ENCODE measurements at places on chromosomes 6 and 20. TPM values are rescaled to one million over a fixed set of nuclear protein-coding genes. Genes with fewer than 3 reads are reported as not detected.
A peak's percentile ranks its signal among the peaks of the same experiment; 100 is the strongest.

- DNase-seq, result no peak
Observed at GRCh38 chr20:40286975-40287531, 402.0 kb downstream of the MAFB start.

DNA sequence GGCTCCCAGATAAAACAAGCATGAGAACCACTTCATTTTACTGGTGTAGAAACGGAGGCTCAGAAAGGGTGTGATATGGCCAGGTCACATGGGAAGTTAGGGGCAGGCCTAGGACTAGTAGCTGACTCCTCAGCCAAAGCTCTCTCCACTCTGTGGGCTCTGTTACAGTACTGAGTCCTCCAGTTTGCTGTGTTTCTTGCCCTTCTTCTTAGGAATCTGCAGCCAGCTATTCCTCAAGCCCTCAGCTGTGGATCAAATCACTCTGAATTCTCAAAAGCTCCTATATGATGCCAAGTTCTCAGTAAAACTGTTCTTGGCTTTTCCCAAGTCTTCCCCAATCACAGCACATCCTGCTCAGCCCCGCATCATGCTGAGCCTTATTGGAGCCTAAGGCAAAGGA, 42.5 kb upstream of the ADGRF1 start:
- no peak for DNase-seq

The EEF1A1 gene
- 14,658 TPM for polyA plus RNA-seq

The GJA10 gene
- polyA plus RNA-seq, result not detected

DNA sequence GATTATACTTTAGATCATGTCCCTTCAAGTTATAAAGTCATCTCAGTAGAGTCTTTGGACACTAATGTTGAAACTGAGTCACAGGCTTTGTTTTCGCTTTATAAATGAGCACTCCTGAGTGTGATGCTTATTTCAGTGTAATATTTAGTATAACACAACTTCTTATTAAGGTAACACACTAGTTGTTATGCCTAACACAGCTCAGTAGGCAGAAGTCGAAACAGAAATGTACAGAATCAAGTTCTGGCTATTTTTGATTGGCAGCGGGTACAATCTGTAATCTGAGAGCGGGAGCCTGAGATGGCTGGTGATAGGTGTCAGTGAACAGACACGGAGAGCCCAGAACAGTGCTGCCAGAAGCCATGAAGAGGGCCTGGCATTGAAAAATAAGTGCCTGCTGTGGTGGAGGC, 11.4 kb downstream of the HECA start:
- DNase-seq, result no peak

DNA sequence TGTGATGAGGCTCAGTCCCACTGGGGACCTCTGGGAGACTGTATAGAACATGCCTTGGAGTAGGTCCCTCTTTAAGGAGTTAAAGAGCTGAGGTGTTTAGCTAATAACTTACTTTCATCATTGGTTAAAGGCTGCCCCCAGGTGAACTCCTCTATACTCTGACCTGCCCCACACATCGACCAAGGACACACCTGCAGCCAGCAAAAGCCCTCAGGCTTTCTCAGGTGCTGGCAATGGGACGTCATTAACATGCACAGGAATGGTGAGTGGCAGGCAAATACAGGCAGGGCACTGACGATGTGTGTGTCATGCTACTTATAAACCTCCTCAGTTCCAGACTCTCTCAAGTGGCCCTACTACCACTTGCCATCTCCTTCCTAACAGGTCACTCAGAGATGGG, 366.4 kb downstream of the KIF16B start:
- no peak for DNase-seq

- DNase-seq, result no peak
Observed at GRCh38 chr20:15890407-15890982, 682.8 kb downstream of the KIF16B start.

The HLA-DMA gene
- 26.9 TPM for polyA plus RNA-seq

GRCh38 chr20:63572788-63573646, 1.0 kb downstream of the HELZ2 start:
- DNase-seq, result no peak

- no peak for DNase-seq
Observed at GRCh38 chr6:52985228-52985627, 9.9 kb downstream of the GSTA4 start.

- DNase-seq, result no peak
Observed at GRCh38 chr20:17614176-17614811, 44.4 kb downstream of the DSTN start.

DNA sequence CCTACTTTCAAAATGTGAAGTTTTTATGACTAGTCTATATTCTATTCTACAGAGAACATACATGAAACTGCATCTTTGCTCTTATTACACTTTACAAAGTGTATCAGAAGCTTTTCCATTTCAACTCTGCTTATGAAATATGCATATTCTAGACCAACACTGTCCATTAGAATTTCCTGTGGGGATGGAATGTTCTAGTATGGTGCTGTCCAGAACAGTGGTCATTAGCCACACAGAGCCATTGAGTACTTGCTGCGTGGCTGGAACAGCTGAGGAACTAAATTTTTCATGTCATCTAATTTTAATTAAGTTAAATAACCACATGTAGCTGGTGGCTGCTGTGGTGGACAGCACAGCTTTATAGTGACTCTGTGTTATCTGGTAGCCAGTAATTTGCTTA, 105.9 kb upstream of the PDE10A start:
- DNase-seq, result no peak

DNA sequence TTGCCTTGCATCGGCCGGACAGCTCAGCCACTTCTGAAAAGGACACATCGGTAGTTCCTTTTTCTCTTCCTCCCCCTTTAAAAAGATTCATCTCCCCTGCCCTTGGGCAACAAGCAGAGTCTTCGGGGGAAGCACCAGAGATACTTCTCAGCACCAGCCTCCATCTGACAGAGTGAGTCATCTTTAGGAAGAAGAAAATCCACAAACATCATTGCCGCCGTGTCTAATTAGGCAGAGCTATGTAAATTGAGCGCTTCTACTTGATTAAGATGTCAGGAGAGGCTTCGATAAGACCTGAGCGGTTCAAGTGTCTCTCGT, 186.4 kb downstream of the TAF4 start:
- no peak for DNase-seq

DNA sequence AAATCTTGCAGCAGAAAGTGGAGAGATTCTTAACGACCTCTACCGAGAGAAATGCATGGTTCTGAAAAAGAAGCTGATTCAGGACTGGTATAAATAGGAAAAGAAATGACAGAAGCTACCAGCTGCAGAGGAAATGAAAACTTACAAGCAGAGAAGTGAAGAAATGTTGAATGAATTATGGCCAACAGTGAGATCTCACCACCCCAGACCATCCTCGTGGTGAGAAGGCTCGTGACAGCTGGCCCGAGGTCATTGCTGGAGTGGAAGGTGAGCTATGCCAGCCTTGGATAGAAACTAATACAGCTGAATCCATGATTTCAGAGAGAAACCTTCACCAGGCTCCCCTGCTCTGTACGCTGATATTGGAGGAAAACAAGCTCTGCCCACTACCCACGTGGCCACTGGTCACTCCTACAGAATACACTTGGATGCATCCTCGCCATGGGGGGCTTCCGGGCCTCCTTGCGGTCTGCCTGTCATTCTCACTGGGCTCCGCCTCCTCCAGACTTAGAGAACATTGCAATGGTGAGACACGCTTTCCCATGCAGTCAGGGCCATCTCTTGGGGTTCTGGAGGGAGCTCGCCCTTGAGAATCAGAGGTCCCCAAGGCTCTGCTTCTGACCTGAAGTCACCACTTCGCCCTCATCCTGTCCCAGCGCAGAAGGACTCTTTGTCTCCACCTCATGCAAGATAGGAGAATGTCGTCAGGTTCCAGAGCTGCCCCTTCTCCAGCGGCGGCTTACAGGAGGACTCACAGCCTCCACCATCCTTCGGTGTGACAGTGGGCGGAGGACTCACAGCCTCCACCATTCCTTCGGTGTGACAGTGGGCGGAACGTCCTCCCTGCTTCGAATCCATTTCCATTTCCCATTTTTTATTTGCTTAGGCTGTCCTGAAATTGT, 10.6 kb upstream of the TUBB2B start:
- DNase-seq, result no peak

The PRSS35 gene
- polyA plus RNA-seq, result not detected

The KLC4 gene
- 10.9 TPM for polyA plus RNA-seq

DNA sequence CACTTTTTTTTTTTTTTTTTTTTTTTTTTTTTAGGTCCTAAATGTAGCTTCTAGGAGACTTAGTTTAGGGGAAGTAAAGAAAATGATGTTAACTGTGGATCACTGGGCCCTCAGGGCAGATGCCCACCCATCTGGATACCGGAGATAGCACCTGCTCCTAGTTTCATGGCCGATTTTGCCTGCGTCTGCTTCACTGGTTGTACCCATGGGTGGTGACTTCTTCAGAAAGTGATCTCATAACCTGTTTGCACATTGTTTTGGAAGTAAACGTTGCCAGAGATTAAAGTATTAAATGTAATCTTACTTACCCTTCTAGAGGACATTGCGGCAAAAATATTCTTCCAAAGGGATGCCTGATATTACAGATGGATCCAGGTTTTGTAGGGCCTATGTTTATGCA, 79.8 kb upstream of the SGK1 start:
- no peak for DNase-seq

The GJA1 gene
- polyA plus RNA-seq, result not detected

The MYT1 gene
- not detected for polyA plus RNA-seq

- no peak for DNase-seq
Observed at GRCh38 chr6:148392671-148393070, 50.0 kb downstream of the SASH1 start.

The CYP39A1 gene
- polyA plus RNA-seq, result not detected

DNA sequence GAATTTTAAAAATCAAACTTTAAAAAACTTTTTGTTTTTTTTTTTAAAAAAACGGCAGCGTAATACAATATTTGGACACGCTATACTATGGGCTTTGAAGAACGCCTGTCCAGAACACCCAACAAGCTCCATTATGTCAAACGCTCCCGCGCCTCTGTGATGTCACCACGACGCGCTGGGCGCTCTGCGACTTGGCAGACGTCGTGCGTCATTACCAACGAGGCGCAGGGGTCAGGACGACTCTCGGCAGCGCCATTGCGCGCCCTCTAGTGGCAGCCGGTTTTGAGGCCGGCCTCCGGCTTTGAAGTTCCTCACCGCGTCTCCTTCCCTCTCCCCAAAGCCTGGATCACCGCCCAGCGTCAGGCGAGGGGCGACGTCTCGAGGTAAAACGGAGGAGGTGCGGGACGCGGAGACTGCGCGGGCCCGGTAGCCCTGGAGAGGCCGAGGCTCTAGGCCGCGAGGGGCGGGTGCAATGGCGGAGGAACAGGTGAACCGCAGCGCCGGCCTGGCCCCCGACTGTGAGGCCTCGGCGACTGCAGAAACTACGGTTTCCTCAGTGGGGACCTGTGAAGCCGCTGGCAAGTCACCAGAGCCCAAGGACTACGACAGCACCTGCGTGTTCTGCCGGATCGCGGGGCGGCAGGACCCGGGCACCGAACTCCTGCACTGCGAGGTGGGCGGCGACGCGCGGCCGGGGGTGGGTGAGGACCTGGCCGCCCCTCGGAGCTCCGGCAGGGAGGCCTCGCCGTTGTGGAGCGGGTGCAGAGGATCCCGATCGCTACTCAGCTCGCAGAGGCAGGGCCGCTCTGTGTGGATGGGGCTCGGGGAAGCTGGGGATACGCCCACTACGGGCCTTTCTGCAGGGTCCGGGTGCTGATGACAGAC, at the start of gene HINT3:
Gene HINT3 (plus strand): TSS at position 265 of the 885 bp plus-strand sequence. CDS start 208 bp downstream, at position 473.
- peak; percentile 98 for DNase-seq

The BIRC7 gene
- 1.6 TPM for polyA plus RNA-seq

DNA sequence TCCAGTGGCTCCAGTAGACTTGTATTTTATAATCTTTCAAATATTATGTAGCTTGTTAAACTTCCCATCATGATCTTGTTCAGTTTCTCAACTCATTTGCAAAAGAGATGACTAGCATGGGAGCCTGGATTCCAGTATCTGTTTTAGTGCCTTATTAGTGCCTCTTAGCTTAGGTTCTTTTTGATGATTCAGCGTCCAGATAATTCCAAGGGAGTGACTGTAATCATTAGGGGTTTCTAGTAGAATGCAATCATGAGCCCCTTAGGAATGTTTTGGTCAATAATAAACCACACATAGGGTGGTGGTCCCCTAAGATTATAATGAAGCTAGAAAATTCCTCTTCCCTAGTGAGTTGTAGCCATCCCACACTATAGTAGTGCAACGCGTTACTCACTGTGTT, 7.0 kb downstream of the CD2AP start:
- no peak for DNase-seq

GRCh38 chr20:33477386-33478234, 12.3 kb upstream of the CBFA2T2 start:
- DNase-seq, result no peak

- DNase-seq, result no peak
Observed at GRCh38 chr20:25544734-25545133, 40.6 kb downstream of the NINL start.

The MACROD2 gene
- not detected for polyA plus RNA-seq

DNA sequence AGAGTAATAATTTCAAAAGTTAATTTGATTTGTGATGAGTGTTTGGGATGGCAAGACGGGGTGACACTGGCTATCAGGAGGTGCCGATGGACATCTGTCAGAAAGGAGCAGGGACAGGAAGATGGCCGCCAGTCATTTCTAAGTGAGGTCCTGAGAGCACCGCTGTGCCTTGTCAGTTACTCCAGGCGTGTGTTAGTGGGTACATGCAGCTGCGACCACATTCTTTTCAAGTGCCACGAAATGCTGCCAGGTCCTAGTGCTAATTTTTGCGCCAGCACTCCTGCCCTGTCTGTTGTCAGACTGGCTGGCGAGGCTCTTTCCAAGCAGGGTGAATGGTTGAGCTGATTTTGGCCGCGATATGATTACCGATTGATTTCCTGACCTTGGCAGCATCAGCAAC, 64.6 kb upstream of the INSM1 start:
- no peak for DNase-seq

DNA sequence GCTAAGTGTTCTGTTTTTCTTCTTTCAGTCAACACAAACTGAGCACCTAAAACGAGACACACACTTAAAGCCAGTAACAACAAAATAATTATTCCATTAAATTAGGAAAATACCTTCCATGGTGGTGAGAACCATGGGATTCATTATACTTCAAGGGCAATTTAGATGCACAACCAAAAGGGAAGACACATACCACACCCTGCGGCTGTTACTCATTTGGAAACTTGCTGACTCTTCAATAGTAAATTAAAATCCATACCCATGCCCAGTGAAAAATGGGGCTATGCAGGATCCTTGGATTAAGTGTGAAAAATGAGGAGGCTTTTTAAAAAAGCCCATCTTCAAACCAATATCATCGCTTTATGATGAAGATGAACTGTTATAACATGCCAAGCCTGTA, 142.7 kb downstream of the GJA10 start:
- DNase-seq, result no peak

The CALHM4 gene
- not detected for polyA plus RNA-seq

The PLAGL2 gene
- 4.2 TPM for polyA plus RNA-seq

The THBD gene
- polyA plus RNA-seq, result not detected

- DNase-seq, result no peak
Observed at GRCh38 chr6:158018041-158018771, 36.5 kb downstream of the SYNJ2 start.

The CST4 gene
- polyA plus RNA-seq, result not detected

Measured in naive thymus-derived CD8-positive, alpha-beta T cell (primary cell).